ENCODE measurements at places on chromosomes 3 and 15. TPM values are rescaled to one million over a fixed set of nuclear protein-coding genes. Genes with fewer than 3 reads are reported as not detected.

The LRCH3 gene
- polyA plus RNA-seq, result 47.9 TPM

The CLRN1 gene
- not detected for polyA plus RNA-seq

The P2RY14 gene
- polyA plus RNA-seq, result 3.5 TPM

The DUSP7 gene
- 29.6 TPM for polyA plus RNA-seq

The RHO gene
- not detected for polyA plus RNA-seq

The GOLGA8S gene
- 1.6 TPM for polyA plus RNA-seq

The UBA7 gene
- polyA plus RNA-seq, result 30.5 TPM

The TICRR gene
- 6.6 TPM for polyA plus RNA-seq

The PRTG gene
- polyA plus RNA-seq, result 3.0 TPM

The UROC1 gene
- polyA plus RNA-seq, result 0.29 TPM

The ZIC1 gene
- 207 TPM for polyA plus RNA-seq

The NME9 gene
- 9.6 TPM for polyA plus RNA-seq

The AHSG gene
- polyA plus RNA-seq, result 0.42 TPM

The ZNF717 gene
- 10.7 TPM for polyA plus RNA-seq

The CLDN1 gene
- polyA plus RNA-seq, result 5.5 TPM

The STRIT1 gene
- polyA plus RNA-seq, result 0.59 TPM

The MEGF11 gene
- polyA plus RNA-seq, result 20.3 TPM

The RLBP1 gene
- polyA plus RNA-seq, result 3.6 TPM

The MUC20 gene
- polyA plus RNA-seq, result 12.9 TPM

The HRH1 gene
- 10.9 TPM for polyA plus RNA-seq

The CPLX3 gene
- polyA plus RNA-seq, result 0.68 TPM

The CAMK2N2 gene
- 204 TPM for polyA plus RNA-seq

The FGD5 gene
- 12.0 TPM for polyA plus RNA-seq

The DUOX2 gene
- not detected for polyA plus RNA-seq

The LYZL4 gene
- not detected for polyA plus RNA-seq

The IQCH gene
- polyA plus RNA-seq, result 3.4 TPM

The THOC7 gene
- polyA plus RNA-seq, result 78.9 TPM

The COL6A5 gene
- 0.09 TPM for polyA plus RNA-seq

The BTLA gene
- polyA plus RNA-seq, result 0.15 TPM

The CPN2 gene
- not detected for polyA plus RNA-seq

The GNB4 gene
- 59.0 TPM for polyA plus RNA-seq

The IMPG2 gene
- 0.65 TPM for polyA plus RNA-seq

The VIPR1 gene
- polyA plus RNA-seq, result 2.5 TPM

The TLR9 gene
- not detected for polyA plus RNA-seq

The RASL12 gene
- polyA plus RNA-seq, result 11.7 TPM

The CD96 gene
- 0.30 TPM for polyA plus RNA-seq

The CHRD gene
- 23.7 TPM for polyA plus RNA-seq

The ACKR2 gene
- polyA plus RNA-seq, result 0.98 TPM

The CFAP161 gene
- 2.5 TPM for polyA plus RNA-seq

The DOCK3 gene
- polyA plus RNA-seq, result 34.5 TPM

The CRYGS gene
- polyA plus RNA-seq, result 9.8 TPM

The RBP2 gene
- polyA plus RNA-seq, result 0.38 TPM

The PRSS50 gene
- 0.59 TPM for polyA plus RNA-seq

Data from spinal cord (tissue), 10 donors.